Pons (tissue), 1 donor: ENCODE measurements at places on chromosomes 2 and 18.

DNA sequence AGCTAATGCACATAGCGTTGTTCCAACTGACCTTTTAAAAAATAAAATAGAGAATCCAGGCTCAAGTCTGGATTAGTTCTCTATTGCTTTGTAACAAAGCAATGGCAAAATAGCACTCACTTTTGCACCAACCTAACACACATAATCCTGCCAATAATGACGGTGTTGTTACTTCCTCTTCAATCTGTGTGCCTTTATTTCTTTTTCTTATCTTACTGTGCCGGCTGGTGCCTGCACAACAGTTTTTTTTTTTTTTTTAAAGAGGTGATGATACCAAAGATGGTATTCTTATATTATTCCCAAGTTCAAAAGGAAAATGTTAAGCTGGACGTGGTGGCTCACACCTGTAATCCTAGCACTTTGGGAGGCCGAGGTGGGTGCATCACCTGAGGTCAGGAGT is 3.4 kb downstream of the PLB1 start:
- no peak for DNase-seq

- no peak for DNase-seq
These were observed 109.1 kb upstream of the FBXO11 start for GRCh38 chr2:48015421-48015820.

GRCh38 chr18:62420513-62421209 is 95.6 kb downstream of the TNFRSF11A start:
- peak; percentile 8 for DNase-seq

DNA sequence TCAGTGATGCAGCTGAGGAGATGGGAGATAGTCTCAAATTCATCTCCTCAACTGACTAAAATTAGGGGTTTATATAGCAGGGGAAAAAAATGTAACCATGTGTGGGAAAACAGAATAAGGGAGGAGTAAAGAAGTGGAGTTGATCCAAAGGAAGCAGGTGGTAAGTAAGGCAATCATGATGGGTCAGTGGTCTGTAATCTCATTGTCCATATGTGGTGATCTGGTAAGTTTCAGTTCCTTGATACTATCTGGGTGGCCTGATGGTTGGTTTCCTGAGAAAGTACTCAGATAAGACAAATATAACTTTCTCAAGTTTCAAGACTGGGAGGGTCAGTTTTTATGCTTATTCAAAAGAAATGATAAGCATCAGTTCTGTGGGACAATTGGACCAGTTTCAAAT is 312.3 kb upstream of the KCNJ3 start:
- DNase-seq, result no peak

- DNase-seq, result no peak
These were observed 4.1 kb downstream of the ASB1 start for GRCh38 chr2:238430781-238431180.

DNA sequence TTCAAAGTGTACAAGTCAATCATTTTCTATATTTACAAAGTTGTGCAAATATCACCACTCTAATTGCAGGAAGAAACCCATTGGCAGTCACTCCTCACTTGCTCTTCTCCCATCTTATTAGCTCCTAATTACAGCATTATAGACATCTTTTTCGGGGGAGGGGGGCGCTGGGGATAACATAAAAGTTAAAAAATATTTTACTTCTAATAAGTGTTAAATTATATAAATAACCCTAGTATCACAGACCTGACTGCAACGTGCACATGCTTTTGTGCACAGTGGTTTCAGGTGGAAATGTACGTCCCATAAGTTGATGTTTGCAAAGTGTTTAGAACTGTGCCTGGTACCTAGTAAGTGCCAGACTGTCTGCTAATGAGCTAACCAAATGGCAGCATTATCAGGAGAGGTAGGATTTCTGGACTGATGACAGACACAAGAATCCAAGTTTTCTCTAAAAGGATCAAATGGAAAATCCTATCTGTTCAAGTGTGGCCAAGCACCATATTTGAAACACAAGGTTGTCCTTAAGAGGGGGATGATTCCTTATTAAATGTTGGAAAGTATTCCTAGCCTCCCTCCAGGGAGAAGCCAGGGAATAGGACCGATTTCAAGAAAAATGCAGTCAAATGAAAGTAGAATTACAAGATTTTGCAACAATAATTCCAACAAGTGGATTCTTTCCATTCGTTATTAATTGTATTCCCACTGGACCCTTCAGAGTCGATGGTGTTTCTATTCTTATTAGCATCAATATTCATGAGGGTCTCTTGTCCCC is 70.0 kb downstream of the ACKR3 start:
- no peak for DNase-seq

DNA sequence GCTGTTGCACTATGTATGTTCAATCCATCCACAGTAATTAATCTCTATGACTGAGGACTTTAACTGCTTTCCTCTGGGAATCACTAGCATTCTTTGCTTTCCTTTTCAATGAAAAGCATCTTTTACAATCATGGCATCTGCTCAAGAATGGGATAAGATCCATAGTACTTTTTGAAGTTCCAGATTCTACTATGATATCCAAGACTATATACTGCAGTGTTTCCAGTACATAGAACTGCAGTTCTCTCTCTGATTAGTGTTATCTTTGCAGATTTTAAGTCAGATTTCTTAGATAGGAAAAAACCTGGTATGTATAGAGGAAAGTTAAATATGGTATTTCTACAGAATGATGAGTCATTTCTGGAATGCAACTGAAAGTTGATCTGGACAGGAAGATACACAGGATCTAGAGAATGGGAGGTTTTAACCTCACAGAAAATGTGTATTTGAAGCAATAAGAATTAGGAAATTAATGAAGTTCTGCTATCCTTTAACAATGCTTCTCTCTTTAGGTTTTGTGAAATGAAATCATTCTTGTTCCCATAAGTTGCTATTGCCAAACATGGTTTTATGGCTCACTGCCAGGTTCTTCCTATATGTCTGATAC is 670.7 kb downstream of the ERBB4 start:
- DNase-seq, result no peak

- no peak for DNase-seq
These were observed at the start of gene ANXA4 for GRCh38 chr2:69741575-69742321. Gene ANXA4 (plus strand): TSS chr2:69742134. CDS start chr2:69781566, 39,432 bp downstream.

DNA sequence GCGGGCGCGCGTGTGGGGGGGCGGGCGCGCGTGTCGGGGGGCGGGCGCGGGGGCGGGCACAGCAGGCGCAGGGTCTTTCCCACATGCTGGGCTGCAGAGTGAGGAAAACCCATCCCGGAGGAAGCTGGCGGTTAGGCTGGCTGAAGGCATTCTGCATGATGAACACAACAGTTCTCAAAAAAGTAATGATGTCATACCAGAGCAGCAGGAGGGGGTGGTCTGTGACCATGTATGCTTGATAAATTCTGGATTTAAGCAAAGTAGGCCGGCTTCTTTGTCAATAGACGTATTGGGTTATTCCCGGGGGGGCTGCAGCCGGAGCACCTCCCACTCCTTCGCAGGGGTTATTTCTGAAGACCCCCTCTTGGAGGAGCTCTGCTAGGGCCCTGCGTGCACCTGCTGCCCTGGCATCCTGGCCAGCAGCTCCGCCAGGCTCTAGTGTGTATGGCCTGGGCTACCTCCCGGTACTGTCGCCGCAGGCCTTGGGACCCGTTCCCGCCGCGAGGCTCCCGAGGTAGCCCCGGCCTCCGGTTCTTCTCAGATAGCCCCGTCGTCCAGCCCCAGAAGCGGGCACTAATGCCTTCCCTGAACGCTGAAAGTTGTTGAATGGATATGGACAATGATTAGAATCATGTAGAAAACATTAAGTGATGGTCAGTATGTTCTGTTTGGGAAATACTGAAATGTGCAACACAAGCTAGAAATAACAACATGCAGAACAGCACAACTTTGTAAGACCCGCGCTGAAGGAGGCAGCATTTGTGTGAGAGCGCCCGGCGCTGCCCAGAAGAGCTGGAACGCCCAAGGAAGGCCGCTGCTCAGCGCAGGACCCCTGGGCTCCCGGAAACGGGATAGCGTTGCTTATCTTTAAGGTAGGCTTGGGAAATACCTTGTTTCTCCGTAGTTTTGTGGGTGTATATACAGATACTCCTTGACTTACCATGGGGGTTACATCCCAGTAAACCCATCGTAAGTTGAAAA is 101.4 kb upstream of the RAB6C start:
- DNase-seq, result peak; percentile 56

DNA sequence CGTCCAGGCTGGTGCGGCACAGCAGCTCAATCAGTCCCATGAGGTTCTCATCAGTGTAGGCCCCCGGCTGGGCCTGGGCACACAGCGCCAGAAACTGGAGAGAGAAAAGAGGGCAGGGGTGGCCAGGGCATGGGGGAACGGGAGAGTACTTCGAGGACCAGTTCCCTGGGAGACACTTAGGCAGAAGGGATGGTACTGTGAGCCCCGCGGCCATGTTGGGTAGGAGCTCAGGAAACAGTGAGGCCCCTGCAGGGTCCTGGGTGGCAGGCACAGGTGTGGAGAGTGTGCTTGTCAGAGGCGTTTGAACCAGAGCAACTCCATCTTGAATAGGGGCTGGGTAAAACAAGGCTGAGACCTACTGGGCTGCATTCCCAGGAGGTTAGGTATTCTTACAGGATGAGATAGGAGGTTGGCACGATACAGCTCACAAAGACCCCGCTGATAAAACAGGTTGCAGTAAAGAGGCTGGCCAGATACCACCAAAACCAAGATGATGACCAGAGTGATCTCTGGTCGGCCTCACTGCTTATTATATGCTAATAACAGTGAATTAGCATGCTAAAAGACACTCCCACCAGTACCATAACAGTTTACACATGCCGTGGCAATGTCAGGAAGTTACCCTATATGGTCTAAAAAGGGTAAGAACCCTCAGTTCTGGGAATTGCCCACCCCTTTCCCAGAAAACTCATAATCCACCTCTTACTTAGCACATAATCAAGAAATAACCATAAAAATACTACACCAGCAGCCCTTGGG is 51.9 kb upstream of the SEMA4C start:
- no peak for DNase-seq

GRCh38 chr2:78147466-78147865 is 625.3 kb upstream of the LRRTM4 start:
- DNase-seq, result no peak

- DNase-seq, result no peak
These were observed 18.0 kb downstream of the RBM44 start for GRCh38 chr2:237816531-237816930.

- DNase-seq, result no peak
These were observed 474.8 kb upstream of the RAB6C start for GRCh38 chr2:129504646-129505045.

- DNase-seq, result peak; percentile 38
These were observed 265.9 kb downstream of the CELF4 start for GRCh38 chr18:37299471-37300304.

DNA sequence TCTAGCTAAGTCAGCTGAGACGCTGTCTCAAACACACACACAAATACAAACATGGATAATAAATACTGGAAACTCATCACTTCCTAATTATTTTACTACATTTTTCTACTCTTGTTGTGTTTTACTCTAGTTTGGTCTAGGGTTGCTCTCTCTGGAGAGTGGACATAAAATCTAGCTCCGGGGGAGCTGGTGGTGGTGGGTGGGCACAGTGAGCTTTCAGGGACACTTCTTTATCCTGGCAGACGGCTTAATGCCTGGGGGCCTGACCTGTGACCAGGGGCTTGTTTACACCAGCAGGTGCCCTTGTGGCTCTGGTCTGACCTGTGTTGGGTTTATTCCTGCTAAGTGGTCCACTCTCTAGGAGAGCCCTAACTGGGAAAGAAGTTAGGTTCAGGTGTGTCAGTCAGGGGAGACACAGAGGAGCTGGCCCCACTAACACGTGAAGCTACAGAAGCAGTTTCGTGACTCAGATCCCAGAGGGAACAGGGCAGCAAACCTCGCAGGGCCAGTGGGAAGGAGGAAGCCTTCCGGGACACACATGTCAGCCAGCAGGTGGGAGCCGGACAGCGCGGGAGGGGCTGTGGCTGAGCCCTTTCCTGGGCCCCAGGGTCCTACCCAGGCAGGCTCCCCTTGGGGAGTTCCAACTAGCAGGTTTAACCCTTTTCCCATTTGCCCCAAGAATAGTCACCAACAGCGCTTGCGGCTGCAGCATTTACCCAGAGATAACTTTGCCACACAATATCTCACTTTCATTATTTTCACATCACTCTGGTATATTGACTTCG is 22.5 kb upstream of the BOK start:
- no peak for DNase-seq

- DNase-seq, result peak; percentile 91
These were observed 11.6 kb downstream of the ZEB2 start for GRCh38 chr2:144508172-144508851.

GRCh38 chr18:48663931-48664847 is 125.4 kb downstream of the CTIF start:
- peak; percentile 55 for DNase-seq

- peak; percentile 45 for DNase-seq
These were observed 234.2 kb downstream of the TCF4 start for GRCh38 chr18:55353806-55354205.

- no peak for DNase-seq
These were observed 14.3 kb upstream of the MFF start for GRCh38 chr2:227310756-227311110.

- DNase-seq, result no peak
These were observed 16.2 kb downstream of the ATOH8 start for GRCh38 chr2:85769983-85770362.

GRCh38 chr2:227782804-227783203 is 30.8 kb upstream of the CCL20 start:
- no peak for DNase-seq

DNA sequence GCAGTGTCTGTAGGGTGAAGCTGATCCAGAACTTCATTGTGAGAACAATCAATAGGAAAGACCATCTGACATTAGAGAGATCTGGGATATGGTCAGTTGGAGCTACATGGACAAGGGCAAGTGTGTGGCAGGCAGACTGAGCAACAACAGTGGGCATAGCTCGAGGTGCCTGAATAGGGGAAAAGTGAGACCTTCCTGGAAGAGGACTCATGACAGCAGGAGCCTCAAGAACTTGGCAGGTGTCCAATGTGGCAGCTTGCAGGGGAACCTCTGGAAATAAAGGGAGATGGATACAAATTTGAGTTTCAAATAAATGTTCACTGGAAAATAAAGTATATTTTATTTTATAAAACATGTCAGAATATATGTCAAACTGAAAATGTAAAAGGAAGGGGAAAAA is 117.9 kb downstream of the TANC1 start:
- DNase-seq, result no peak

GRCh38 chr18:708096-708495 is 4.3 kb downstream of the ENOSF1 start:
- DNase-seq, result no peak

DNA sequence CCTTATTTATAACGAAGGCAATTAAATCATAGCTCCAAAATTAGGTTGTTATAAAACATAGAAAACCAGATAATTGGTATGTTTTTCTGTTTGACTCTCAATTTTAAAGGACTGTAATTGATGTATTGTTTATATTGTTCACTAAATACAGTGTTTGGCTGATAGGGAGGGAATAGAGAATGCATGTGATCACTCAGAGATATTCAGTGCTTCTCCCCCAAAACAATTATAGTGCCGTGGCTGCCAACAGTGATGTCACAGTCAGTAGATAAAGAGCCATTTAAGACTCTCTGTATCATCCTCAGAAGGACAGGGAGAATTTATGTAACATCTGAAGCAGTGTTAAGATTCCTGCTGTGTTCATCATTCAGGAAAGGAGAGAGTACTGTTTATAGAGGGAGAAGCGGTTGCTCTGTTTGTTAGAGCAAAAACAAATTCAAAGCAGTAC is 69.6 kb downstream of the PHLPP1 start:
- peak; percentile 97 for DNase-seq

- peak; percentile 67 for DNase-seq
These were observed 24.0 kb upstream of the CTIF start for GRCh38 chr18:48514786-48515185.
